SJSA1 (cell line): ENCODE measurements at places on chromosomes 2 and 18. TPM values are rescaled to one million over a fixed set of nuclear protein-coding genes. Genes with fewer than 3 reads are reported as not detected.

DNA sequence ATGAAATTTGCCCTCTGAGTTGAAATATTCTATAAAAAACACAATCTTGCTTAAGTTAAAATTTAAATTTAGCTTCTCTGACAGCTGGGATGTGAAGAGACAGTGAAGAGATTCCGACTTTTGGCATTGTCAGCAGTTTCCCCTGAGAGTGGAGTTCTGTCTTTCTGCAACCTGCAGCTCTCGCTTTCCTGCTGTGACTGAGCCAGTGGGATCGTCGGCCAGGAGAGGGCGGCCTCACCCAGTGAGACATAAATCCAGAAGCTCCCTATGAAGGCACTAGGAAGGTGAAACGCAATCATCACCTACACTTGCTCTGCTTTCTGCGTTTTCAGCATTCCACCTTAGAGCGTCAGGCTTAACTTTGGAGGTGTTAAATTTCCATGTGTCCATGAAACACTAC lies 75.4 kb upstream of the HNMT start:
- no peak for DNase-seq

DNA sequence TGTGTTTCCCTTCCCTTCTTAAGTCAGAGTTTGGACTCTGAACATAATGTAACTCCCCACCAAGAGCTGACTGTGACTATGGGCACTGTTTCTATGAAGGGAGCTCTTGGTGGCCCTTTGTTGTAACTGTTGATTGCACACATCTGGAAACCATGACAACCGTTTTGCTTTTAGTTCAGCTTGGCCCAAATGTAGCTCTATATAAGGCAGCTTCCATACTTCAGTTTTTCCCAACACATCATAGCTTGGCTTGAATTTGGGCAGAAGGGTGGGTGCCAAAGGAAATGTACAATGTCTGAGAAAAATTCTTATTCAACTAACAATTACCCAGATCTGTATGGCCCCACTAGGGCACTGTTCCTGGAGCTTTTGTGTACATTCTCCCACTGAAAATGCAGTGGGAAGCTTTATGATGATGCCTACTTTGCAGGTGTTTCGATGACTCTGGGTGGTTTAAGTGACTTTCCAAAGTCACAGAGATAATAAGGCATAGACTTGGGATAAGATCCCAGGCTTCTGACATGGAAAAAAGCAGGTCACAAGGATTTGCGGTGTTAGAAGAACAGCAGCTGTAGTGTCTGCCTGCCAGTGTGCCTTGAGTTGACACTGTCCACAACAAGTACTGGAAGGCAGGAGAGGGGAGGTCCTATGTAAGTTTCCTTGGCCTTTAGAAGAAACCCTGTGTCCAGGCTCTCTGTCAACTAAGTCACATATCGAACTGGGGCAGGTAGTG lies 2.4 kb upstream of the CETN1 start:
- peak; percentile 28 for DNase-seq

DNA sequence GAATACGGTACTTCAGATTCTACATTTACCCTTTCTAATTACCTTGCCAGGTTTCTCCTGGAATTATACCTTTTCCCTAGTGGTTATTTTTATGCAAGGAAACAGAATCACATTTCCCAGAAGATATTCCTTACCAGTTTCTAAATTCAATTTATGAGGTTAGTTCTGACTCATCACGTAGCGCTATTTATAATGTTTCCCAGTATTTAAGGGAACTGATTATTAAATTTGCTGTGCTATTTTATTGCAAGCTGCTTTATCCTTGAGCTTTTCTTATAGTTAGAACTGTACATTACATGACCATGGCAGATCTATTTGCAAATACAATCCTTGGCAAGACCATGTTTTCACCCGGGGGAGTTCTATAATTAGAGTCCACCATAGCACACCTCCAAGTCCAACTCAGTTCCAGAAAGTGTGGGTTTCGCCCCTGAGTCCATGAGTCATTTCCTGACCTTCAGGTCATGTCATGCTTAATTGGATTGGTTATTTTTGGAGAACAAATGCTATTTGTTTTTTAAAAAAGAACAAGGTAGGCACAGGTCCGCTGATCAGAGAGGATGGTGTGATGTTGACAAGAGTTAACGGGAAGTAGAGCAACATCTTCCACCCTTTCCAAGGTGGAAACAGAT lies 126.6 kb downstream of the ZNF532 start:
- DNase-seq, result no peak

DNA sequence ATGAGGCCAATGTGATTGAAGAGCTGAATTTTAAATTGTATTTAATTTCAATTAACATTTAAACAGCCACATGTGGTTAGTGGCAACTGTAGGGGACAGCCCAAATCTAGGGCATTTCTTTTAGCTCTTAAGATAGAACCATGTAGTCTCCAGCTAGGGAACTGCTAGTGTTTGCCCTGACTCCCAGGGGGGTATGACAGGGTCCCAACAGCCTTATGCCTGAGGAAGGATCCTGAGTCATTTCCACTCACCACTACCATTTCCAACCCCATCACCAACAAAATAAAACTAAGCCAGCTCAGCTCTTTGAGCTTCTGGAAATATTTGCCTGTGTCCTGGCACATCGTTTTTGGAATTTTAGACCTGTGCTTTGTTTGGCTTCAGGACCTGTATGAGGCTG lies 13.7 kb upstream of the GMCL1 start:
- DNase-seq, result no peak

GRCh38 chr2:119772128-119772527 lies 12.4 kb downstream of the PTPN4 start:
- no peak for DNase-seq

GRCh38 chr2:119678021-119678656 lies 862 bp upstream of the TMEM177 start:
- no peak for DNase-seq

CYBRD1 gene
- 49.7 and 66.5 TPM in 2 replicates for total RNA-seq

AFG3L2 gene
- 65.9 and 68.5 TPM in 2 replicates for total RNA-seq

C2orf66 gene
- total RNA-seq, result 0.05 TPM in 1 of 2 replicates, not detected in the other
